Amygdala (tissue), 56 donors: ENCODE measurements at places on chromosomes 12 and 14.

DNA sequence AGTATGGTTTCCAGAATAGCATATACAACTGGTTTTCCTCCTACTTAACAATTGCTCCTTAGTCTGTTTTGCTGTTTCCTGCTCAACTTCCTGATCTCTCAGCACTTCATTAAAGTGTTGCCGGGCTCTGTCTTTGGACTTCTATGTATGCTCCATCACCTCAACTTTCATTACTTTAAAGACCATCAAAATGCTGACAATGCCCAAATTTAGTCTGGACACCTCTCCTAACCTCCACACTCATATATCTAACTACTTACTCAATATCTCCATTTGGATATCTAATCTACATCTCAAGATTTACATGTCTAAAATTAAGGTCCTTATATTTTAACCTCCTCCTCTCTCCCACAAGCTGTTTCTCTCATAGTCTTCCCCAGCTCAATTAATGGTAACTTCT lies 54.4 kb upstream of the LGR5 start:
- DNase-seq: no peak

DNA sequence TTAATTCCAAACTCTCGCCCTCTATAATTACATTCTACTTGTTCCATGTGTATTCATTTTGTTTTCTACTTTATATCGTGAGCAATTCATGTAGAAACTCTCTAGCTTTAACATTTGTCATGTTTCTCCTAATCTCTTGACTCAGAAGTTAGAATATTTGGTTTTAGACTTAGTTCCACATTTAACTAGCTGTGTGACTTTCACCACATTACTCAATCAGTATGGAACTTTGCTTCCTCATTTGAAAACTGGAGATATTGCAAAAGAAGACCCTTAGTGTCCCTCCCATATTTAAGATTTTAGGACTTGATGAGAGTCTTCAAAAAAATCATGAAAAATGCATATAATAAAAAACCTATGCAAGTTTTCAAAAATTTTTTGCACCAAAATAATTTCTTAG lies 447.5 kb downstream of the GXYLT1 start:
- DNase-seq: no peak

DNA sequence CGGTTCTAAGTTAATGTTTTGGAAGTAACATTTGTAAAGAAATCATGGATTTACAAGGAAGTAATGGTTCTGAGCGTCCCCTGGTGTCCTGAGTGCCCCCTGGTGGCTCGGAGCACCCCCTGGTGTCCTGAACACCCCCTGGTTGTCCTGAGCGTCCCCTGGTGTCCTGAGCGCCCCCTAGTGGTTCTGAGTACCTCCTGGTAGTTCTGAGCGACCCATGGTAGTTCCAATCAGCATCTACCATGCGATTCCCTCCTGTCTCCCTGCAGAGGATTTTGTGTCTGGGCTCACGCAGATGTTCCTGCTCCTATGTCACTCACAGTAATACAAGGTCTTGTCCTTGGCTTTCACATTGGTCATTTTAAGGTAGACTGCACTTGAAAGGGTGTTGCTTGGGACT lies 1352.9 kb downstream of the TMEM121 start:
- no peak for DNase-seq

- no peak for DNase-seq
These were observed 5.9 kb upstream of the SPTB start for GRCh38 chr14:64885559-64885958.

GRCh38 chr12:18967814-18968213 lies 161.7 kb upstream of the PLEKHA5 start:
- DNase-seq: no peak

DNA sequence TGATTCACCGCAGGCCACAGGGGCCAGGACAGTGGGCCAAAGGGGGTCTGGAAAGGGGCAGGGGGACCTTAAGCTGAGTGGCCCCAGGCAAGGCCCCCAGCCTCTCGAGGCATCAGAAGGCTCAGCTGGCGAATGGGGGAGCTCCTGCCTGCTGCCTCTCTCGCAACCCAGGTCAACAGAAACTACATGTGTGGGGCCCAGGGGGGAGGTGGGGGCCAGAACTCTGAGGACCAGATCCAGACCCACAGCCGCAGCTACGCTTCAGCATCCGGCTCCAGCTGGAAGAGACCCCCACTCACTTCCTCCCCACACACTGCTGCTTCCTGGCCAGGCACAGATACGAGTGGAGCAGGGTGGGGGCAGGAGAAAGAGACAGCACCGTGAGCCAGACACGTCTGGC lies 46.5 kb downstream of the NCOR2 start:
- no peak for DNase-seq

DNA sequence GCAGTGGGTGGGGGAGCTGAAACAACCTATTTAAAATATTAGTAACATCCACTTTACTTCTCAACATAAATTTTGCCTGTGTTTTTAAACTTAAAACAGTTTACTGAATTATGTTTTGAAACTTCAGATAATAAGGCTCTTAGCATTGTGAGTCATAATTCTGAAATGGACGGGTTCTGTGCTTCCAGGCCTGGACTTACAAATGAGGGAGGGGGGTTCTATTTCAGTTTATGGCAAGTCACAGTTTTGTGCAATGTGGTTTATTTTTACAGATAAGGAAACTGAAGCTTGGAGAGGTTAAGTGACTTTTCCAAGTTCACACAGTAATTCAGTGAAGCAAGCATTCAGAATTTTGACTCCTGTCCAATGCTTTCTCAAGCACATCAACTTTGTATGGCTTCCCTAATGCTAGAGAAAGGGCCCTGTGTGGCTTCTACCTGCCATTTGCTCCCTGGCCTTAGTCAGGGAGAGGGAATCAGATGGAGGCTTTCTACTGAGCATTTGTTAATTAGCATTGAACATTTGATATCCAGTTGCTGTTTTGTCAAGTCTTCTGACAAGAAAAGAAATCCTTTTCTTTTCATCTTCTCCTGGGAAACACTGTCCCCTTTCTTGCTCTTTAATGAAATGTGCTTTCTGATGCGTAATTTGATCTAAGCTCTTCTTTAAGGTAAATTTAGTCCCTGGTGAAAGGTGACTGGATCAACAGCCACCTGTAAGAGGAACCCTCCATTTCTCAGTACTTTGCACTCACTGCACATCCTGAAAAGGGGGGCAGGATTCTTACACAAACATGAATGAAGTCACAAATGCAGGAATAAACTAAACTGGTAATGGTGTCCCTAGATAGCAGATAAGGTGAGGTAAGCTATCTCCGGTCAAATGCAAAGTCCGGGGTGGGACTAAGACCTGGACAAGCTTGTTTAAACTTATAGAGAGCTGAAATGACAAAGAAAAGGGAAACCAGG lies 2.5 kb upstream of the SALL2 start:
- DNase-seq: no peak

- DNase-seq: no peak
These were observed 133.5 kb upstream of the TMCC3 start for GRCh38 chr12:94783862-94784261.

- DNase-seq: no peak
These were observed 52.6 kb downstream of the GPHB5 start for GRCh38 chr14:63266106-63266505.

DNA sequence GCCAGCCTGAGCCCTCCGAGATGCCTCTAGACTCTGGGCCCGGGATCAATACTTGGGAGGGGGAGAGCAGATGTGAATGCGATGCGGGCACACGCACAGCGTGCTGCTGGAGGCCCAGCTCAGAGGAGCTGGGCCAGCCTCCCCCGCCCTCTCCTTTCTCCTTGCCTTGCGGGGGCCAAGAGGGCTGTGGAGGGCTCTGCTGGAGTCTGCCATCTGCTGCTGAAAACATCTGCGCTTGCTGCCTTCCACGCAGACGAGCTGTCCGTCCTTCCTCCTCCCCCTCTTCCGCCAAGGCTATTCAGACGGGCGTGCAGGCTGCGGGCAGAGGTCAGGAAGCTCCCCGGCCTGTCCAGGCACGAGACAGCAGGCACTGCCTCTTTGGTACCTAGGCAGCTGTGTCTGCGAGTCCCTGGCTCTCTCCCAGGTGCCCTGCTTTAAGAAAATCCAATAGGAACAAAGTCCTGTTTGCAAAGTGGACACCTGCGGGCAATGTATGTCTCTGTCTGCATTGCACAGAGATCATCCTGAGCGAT lies 75.2 kb downstream of the SPRING1 start:
- no peak for DNase-seq

DNA sequence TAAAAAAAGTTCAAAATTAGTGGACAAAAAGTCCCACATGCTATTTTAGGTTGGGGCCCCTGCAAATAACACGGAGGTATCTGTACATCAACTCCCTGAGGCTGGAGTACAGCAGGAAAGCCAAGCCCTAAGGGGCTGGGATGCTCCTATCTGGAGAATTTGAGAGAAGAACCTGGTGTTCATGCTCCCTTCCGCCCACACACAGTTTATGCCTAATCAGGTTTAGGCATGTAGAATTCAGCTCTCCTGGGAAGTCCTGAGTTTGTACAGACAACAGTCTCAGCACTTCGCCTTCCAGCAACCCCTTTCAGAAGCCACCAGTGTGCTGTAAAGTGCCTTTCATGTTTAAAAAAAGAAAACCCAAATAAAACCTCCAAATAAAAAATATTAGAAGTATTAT lies 237.3 kb upstream of the GRIP1 start:
- DNase-seq: no peak

DNA sequence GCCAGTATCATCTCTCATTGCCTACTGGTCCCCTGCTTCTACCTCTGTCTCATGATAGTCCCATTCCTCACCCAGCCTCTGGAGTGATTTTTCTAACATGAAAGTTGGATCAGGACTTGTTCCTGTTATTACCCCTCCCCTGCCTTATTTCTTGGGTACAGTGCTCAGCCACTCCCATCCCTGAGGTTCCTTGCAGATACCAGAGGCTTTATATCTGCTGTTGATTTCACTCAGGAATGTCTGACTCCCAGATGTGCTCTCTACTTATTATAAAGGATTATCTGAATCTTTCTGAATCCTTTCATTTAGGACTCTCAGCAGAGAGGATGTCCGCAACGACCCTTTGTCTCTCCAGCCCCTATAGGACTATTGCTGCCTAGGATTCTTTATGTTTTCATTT lies 111.2 kb downstream of the LRRK2 start:
- DNase-seq: no peak

DNA sequence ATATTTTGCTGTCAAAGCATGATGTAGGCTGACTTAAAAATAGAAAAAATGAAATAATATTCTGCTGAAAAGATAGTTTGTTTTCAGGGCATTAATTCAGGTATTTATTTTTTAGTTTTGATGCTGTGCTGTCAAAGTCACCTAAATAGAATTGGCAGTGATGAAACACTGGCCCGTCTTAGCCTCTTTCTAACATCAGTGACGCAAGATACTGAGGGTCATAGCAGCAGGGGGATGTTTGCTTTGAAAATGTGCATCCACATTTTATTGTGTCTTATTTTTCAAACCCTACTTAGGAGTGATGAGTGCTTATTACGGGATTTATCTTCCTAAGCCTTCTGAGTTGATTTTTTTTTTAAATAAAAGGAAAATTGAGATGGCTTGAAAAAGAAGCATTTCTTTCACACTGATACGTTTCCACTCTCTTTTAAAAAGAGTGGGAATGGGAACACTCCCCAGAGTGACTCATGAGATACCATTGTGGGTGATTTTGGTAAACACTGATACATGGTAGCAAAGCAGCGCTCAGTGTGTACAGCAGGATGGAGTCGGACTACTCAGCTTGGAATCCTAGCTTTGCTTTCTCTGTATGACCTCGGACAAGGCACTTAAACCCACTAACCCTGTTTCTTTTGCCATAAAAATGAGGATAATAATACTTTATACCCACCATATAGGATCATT lies 290.8 kb downstream of the ERC1 start:
- no peak for DNase-seq

DNA sequence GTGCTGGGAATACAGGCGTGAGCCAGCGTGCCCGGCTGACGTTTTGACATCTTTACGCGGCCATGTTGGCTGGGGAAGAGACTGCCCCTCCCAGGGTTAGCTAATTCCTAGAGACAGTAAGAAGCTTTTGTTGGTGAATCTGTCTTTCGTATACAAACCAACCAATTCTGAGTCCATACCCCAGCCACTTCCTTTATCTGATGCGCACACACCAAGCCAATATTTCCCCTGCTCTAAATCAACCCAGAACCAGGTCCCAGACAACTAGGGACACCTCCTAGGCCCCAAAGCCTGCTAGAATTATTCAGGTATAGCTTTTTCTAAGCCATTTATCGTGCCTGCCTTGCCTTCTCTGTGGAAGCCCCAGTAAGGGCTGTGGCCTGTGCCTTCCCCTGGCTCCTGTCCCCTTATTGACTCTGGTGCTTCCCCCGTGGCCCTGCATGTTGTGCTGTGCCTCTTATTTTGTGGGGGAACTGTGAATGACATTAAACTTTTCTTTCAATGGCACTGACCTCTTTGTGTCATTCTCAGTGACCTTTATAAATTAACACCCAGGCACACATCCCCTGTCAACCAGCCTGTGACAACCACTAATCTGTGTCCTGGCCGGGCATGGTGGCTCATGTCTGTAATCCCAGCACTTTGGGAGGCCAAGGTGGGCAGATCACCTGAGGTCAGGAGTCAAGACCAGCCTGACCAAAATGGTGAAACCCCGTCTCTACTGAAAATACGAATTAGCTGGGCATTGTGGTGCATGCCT lies 10.7 kb upstream of the EVL start:
- no peak for DNase-seq

- no peak for DNase-seq
These were observed 1.5 kb downstream of the TSHR start for GRCh38 chr14:80956922-80957321.

- no peak for DNase-seq
These were observed 51.6 kb upstream of the DLK1 start for GRCh38 chr14:100674897-100675619.

DNA sequence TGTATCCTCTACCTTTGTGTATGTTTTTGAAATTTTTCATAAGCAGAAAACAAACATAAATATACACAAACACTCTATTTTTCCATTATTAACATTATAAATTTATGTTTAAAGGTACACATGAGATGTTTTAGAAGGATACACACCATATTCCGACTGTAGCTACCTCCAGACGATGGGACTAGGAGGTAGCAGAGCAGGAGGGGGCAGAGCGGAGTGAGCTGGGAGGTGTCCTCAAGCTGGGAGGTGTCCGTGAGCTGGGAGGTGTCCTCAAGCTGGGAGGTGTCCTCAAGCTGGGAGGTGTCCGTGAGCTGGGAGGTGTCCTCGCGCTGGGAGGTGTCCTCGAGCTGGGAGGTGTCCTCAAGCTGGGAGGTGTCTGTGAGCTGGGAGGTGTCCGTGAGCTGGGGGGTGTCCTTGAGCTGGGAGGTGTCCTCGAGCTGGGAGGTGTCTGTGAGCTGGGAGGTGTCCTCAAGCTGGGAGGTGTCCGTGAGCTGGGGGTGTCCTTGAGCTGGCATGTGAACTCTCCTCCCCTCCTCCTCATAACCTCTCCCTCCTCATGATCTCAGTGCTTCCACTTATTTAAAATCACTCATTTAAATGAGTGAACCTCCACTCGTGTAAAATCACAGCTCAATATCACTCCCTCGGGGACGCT lies 346.9 kb upstream of the SFSWAP start:
- DNase-seq: no peak

DNA sequence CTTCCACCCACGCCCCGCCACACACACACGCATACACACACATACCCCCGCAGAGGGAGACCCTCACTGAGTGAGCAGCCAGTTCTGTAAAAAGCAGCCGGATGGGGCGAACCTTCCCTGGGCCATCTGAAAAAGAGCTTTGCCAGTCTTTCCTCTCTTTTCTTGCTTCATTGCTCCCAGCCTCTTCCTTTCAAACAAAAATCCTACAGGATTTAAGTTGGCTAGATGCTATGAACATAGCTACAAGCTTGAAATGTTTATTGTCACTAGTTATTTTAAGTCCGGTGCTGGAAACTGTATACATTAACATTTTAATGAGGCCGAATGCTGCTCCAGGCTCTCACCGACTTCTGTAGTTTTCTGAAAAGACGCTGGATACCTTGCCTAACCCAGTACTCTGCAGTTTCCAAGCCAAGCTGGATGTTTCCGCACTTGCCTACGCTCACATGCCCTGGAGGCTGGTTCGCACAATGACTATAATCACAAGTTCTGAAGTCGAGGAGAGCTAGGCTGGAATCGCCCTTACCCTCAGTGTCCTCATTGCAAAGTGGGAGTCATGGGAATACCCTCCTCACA lies 39.2 kb downstream of the LTBP2 start:
- no peak for DNase-seq
